AML-193 (cell line): ENCODE measurements at places on chromosomes 3 and 15.

GRCh38 chr3:13015286-13016082 lies 57.7 kb downstream of the IQSEC1 start:
- no peak for DNase-seq

GRCh38 chr3:132662212-132662611 lies 2.1 kb downstream of the UBA5 start:
- DNase-seq, result no peak

DNA sequence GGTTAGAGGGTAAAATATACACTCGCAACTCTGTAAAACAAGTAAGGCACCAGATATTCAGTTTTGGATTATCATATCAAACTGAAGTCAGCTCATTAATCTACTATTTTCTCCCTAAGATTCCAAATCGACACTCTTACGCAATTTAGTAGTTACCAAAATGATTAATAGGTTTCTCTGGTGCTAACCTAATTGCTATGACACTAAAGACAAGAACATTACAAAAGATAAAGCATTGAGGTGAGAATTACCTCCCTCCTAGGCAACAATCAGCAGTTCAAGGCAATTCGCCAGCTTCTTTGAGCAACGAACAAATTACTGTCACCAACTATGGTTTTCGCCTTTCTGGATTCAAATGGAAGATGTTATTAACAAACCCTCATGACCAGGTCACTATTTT lies 1305.0 kb downstream of the ROBO2 start:
- no peak for DNase-seq

- no peak for DNase-seq
Measured at GRCh38 chr3:154120961-154121700, at the start of gene ARHGEF26. Gene ARHGEF26 (plus strand): TSS chr3:154121390. CDS start chr3:154121993, 603 bp downstream.

DNA sequence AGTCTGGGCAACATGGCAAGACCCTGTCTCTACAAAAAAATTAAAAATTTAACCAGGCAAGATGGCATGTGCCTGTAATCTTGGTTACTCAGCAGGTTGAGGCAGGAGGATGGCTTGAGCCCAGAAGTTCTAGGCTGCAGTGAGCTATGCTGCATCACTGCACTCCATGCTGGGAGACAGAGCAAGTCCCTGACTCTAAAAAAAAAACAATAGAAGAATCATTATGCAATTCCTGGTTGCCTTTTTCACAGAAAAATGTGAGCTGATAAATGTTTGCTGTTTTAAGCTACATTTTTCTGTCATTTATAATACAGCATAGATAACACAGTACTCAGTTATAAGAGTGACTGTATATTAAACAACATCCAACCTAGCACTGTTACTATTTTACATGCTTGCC lies 148.8 kb downstream of the SCAPER start:
- DNase-seq, result no peak

- DNase-seq, result no peak
Measured at GRCh38 chr3:67647390-67647878, 7.0 kb downstream of the SUCLG2 start.

- no peak for DNase-seq
Measured at GRCh38 chr3:21729888-21730459, 21.0 kb downstream of the ZNF385D start.
